Endothelial cell of umbilical vein (primary cell): ENCODE measurements at places on chromosomes 1 and 21.
A peak's percentile ranks its signal among the peaks of the same experiment; 100 is the strongest.

DNA sequence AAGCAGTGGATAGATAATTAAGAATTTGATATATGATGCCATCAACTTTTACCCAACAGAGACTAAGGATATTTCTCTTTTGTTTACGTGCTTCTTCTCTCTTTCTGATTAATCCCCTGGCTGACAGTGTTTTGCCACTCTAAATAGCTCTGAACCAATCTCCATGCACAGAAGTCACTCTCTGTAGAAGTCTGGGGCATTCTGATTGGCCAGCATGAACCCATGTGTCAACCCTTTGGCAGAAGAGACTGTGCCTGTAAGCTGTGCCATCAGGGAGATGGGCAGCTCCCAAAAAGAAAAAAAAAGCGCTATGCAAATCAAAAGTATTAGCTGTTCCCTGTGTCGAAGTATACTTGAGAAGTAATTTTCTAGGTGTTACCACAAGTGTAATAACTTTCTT lies 34.1 kb upstream of the NRIP1 start:
- no peak for DNase-seq

- DNase-seq = no peak
Measured at GRCh38 chr1:202834771-202835547, 24.2 kb downstream of the PCAT6 start.

- DNase-seq = peak; percentile 78
Measured at GRCh38 chr1:159854693-159855192, 7.7 kb downstream of the VSIG8 start.

- no peak for DNase-seq
Measured at GRCh38 chr1:208542309-208542708, 298.1 kb upstream of the PLXNA2 start.

DNA sequence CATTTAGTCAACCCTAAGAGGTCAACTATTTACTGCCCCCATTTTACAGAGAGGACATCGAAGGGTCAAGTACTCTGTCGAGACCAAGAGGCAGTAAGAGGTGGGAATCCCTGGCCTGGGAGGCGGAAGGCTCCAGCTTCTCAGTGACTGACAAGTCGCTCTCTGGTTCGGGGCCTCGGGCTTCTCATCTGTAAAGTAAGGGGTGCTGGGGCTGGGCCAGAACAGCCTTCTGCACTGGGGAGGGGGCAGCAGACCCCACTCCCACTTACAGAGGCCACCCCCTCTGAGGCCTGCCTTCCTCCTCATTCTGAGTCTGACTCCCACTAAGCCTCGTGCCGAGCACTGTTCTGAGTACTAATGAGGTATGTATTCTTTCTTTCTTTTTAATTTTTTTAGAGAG lies 17.0 kb upstream of the IFNLR1 start:
- no peak for DNase-seq

DNA sequence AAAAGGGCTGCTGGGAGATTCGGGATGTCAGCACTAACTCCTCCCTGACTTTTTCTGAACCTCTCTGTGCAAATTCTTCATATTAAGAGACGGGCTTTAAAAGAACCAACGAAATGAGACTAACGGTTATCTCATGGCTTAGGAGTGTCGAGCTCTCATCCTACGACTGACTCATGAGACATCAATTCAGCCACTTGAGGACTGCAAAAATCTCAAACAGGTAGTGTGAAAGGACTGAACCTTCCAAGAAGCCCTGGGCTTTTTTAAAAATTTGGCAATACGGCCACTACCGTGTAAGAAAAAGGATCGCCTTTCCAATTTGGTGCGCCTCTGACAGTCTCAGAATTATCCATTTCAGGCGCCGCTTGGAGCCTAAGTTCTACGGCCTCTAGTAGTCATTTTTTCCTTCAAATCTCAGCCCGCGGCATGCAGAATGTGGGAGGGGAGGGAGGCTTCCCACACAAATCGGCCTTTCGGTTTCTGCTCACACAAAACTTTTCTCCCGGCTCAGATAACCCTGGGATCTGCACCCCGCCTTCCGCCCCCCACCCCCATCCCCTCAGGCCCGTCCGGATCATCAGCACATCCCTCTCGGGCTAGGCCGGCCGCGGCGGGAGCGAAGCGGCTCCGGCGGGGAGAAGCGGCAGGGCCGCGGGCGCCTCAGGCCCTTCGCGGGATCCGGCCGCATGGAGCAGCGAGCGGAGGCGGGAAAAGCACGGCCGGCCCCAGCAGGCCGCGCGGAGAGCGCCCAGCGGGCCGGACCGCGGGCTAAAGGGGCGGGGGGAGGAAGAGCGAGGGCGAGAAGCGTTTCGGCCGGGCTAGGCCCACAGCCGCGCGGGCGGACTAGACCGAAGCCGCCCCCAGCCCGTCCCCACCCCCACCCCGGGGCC lies 618 bp downstream of the HNRNPR start:
- DNase-seq = peak; percentile 53

- DNase-seq = no peak
Measured at GRCh38 chr1:22112554-22112953, 30.3 kb downstream of the WNT4 start.

DNA sequence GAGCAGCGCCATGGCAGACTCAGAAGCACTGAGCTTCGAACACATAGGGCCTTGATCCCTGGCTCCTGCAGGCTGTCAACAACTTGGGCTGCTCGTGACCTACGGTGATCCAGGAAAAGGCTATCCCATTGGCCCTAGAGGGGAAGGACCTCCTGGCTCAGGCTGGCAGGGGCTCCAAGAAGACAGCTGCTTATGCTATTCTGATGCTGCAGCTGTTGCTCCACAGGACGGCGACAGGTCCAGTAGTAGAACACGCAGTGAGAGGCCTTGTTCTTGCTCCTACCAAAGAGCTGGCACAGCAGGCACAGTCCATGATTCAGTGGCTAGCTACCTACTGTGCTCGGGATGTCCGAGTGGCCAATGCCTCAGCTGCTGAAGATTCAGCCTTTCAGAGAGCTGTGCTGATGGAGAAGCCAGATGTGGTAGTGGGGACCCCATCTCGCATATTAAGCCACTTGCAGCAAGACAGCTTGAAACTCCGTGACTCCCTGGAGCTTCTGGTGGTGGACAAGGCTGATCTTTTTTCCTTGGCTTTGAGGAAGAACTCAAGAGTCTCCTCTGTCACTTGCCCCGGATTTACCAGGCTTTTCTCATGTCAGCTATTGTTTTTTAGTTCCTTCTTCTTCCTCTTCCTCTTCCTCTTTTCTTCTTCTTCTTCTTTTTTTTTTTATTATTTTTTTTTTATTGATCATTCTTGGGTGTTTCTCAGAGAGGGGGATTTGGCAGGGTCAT lies 18.9 kb downstream of the ITLN2 start:
- DNase-seq = no peak

GRCh38 chr1:234572966-234573365 lies 37.0 kb downstream of the IRF2BP2 start:
- no peak for DNase-seq

DNA sequence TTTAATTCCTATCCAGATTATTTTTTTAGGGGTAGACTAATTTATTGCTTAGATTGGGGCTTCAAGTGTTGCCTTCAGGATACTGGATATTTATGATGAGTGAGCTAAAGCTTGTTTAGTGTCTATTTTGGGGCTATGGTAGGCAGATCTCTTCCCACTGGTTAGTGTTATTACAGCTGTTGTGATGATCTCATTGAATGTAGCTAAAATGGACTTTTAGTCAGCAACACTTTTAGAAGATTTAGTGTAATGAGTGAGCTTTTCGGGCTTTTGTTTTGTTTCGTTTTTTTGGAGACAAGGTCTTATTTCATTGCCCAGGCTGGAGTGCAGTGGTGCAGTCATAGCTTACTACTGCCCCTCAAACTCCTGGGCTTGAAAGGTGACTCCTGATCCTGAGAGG lies 14.2 kb downstream of the THRAP3 start:
- DNase-seq = no peak

DNA sequence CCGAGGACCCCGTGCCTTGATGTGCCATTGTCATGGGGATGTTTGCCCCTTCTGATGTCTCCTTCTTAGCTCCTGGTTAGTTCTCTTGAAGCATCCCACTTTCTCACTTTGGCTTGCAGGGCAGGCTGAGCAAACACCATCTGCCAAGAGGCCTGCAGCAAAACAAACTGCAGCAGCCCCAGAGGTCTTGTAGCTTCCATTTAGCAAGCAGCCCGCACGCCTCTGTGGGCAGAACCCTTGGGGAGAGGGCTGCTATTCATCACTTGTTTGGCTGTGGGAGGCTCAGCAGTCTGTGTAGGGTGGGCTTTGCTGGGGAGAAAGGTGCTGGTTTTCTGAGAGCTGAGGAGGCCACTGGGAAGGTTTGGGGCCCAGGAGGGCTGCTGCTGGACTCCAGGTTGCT lies 56.7 kb downstream of the KCNC4 start:
- no peak for DNase-seq

GRCh38 chr1:171828794-171829193 lies 12.5 kb upstream of the DNM3 start:
- DNase-seq = no peak

GRCh38 chr1:154151311-154151710 lies 3.6 kb downstream of the NUP210L start:
- peak; percentile 54 for DNase-seq

DNA sequence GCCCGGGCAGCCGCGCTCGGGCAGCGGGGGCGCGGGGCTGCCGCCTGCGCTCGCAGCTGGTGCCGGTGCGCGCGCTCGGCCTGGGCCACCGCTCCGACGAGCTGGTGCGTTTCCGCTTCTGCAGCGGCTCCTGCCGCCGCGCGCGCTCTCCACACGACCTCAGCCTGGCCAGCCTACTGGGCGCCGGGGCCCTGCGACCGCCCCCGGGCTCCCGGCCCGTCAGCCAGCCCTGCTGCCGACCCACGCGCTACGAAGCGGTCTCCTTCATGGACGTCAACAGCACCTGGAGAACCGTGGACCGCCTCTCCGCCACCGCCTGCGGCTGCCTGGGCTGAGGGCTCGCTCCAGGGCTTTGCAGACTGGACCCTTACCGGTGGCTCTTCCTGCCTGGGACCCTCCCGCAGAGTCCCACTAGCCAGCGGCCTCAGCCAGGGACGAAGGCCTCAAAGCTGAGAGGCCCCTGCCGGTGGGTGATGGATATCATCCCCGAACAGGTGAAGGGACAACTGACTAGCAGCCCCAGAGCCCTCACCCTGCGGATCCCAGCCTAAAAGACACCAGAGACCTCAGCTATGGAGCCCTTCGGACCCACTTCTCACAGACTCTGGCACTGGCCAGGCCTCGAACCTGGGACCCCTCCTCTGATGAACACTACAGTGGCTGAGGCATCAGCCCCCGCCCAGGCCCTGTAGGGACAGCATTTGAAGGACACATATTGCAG lies 3.0 kb downstream of the ARTN start:
- peak; percentile 16 for DNase-seq

- no peak for DNase-seq
Measured at GRCh38 chr21:31335957-31336738, 7.9 kb downstream of the TIAM1 start.

GRCh38 chr1:162709132-162709860 lies 77.0 kb downstream of the DDR2 start:
- peak; percentile 64 for DNase-seq
